Erythroblast (primary cell): ENCODE measurements at places on chromosomes 1 and 21.

DNA sequence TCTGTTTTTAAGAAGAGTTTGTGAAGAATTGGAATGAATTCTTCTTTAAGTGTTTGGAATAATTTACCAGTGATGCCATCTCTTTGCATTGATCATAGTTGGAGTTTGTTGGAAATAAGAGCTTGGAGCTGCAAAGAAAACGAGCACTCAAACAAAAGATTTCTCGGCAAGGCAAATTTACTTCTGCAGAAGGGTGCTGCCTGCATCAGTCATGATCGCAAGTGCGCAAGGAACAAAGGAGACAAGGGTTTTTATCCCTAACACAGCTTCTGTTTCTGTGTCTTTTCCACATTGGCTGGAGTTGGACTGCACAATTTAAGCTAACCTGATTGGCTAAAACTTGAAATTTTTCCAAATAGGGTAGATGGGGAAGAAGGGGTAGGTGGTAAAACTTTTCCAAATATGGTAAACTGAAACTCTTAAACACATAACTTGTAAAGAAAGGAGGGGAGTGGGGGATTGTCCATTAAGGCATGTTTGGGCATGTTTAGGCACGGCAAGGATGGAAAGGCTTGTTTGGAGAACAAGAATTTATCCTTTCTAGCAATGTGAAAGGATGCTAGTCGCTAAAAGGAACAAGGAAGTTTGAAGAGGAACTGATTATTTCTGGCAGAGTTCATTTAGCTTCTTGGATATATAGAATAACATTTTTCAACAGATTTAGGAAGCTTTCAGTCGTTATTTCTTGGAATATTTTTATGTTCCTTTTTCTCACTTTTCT is 3.5 kb upstream of the AADACL4 start:
- DNase-seq: no peak

DNA sequence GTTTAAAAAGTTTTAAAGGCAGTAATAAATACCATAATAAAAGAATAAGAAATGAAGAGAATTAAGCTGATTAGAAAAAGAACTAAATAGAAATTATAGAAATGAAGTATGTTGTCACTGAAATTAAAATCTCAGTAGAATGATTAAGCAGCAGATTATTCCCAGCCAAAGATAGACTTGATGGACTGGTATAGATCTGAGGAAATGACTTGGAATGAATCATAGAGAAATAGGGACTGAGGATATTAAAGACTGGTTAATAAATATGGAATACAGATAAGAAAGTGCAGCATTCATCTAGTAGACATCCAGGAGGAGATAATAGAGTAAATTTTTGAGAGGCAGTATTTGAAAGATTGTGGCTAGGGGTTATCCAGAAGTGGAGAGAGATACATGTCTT is 28.7 kb downstream of the MARK1 start:
- no peak for DNase-seq

DNA sequence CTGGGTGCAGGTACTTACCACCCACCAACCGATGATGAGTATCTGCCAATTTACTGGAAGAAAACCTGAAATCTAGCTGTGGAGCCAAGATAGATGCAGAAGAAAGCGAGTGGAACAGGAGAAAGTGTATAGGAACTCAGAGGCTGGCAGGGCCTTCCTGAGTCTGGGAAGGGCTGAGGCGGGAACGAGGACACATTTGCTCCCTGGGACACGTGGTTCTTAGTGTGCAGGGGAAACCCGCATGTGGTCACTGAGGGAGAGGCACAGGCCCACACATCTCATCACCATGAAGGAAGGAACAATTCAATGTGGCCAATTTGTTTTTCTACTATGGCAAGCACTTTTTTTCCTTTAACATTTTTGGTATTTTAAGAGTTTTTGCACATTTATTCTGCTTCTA is 8.2 kb downstream of the RYR2 start:
- DNase-seq: no peak

DNA sequence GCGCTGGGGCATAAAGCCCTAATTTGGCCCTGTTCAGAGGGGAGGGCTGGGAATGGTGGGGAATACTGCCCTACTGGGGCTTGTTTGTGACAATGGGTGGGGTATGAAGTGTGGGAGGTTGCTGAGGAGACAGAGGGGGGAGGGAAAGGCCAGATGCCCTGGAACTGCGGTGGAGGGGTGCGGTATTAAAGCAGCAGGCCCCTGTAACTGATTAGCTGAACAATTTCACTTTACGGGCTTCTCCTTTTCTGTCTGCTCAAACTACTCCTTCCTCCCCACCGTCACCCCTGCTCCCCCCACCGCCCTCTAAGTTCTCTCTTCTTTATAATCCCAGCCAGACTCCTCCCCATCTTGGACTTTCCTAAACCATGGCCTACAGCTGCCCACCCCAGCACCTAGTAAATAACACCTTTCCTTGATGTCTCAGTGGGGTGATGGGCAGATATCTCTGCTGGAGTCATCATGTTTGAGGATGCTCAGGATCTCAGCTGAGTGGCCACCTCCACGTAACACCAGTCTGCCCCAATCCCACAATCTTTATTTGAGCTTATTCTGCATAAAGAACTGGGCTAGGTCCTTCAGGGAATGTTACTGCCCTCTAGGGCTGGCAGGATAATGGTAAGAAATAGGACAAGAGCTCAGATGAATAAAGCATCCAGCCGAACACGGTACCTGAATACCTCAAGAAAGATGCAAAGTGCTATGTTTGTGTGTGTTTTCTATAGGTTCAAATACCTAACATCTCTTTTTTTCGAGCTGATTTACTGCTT is 33.5 kb downstream of the XCL1 start:
- DNase-seq: no peak

- no peak for DNase-seq
These were observed 3.7 kb upstream of the PAQR6 start for GRCh38 chr1:156251527-156251926.

GRCh38 chr1:147760481-147761260 is at the start of gene GJA5:
TSS of gene GJA5 (minus strand) at chr1:147760602. CDS start at chr1:147759238, 1,364 bp downstream.
- no peak for DNase-seq

GRCh38 chr1:235169986-235170385 is 8.9 kb upstream of the RBM34 start:
- DNase-seq: no peak

DNA sequence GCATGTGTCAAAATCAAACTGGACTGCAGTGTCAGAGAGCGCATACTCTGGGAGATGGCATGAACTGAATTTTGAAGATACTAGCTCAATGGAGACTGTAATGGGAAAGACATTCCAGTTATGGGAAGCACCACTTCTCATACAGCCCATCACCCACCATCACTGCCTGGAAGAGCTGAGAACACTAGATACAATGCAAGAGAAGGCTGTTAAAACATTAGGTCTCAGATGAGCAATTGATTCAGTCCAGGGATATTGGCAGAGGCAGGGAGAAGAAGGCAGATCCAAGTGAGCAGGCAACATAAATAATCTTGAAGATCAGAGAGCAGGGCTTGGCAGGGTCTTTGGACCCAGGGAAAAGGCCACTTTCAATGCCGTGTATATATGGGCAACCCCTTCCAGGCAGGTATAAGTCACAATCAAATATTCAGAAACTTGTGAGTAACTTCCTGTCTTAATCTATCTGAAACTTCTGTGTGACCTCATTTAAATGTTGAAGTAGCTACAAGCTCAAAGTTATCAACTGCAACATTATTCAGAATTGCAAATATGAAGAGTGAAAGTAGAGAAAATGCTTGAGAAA is 290.3 kb upstream of the SGIP1 start:
- DNase-seq: no peak

GRCh38 chr1:17314491-17314971 is 6.5 kb downstream of the PADI4 start:
- DNase-seq: no peak

DNA sequence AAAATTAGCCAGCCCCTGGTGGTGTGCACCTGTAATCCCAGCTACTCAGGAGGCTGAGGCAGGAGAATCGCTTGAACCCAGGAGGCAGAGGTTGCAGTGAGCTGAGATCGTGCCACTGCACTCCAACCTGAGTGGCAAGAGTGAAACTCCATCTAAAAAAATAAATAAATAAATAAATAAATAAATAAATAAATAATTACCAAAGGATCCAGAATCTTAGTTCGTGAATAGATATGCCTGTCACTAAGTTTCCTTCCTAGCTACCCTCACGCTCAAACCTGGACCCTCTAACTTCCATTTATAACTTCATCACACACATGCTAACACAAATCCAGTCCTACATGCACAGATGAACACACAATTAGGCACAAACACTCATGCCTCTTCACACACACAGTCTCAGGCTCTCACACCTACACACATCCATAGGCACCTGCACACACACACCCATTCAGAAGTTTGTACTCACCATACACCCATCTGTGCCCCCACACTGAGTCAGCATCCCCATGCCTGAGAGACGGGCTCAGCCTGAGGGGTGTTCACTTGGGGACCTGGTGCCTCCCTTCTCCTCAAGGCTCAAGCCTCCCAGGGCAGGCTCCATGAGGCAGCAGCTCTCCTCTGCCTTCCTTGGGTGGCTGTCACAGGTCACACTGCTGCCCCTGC is 61.5 kb downstream of the LACTBL1 start:
- no peak for DNase-seq

- DNase-seq: no peak
These were observed 327.9 kb upstream of the C1orf174 start for GRCh38 chr1:4227986-4228385.

DNA sequence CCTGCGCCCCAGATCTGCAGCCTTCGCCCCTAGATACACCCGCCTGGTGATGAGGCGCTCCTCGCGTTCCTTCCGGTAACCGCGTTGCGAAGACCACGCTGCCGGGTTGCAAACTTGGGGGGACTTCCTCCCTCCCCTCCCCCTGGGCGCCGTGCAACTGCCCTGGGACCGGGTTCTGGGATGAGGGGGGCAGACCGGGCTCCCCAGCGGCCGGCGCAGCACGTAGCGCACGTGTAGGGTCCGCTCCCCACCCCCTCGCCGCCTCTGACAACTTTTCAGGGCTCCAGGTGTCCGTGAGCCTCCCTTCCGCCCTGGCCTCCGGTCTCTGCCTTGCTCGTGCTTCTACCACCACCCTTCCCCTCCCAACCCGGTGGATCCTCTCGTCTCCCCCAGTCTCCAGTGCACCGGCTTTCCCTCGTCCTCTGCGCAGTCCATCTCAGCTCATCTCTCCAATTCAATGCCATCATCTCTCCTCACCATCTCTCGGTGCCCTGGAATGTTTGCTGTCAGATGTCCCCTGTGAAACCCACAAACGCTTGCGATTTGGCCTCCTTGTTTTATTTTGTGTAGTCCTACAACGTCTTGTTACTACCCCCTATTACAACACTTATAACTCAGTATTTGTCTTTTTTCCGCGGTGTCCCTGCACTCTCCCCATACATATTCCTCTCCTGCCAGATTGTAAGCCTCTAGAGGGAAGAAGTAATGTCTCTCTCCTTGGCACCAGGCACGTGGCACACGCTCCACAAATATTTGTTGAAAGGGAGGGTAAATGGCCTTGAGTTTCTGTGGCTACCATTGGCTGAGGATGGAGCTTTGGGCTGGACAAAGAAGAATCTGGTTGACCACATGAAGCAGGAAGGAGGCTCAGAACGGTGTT is 782 bp downstream of the PCAT6 start:
- DNase-seq: peak; percentile 45

GRCh38 chr1:94362466-94363058 is 55.6 kb upstream of the ABCD3 start:
- no peak for DNase-seq

- no peak for DNase-seq
These were observed 77.0 kb downstream of the ZMYM4 start for GRCh38 chr1:35345439-35345981.

DNA sequence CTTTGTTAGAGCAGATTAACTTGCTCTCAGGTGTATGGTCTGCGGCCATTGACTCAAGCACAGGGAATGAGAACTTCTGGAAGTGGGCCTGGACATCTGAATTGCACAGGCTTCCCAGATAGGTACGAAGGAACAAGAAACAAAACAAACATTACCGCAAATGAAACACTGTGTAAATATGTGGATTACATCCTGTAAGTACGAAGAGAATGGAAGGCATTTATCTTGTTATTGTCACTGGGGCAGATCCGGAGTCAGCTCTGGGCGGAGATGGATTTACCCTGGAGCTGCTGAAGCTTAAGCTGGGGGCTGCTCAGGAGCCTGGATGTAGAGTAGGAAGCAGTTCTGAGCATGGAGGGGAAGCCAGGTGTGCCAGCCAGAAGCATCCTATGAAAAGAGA is 6.8 kb downstream of the HES2 start:
- DNase-seq: no peak

- no peak for DNase-seq
These were observed 65.6 kb upstream of the ERRFI1 start for GRCh38 chr1:8091691-8092090.

- no peak for DNase-seq
These were observed 1423.1 kb downstream of the AMY1C start for GRCh38 chr1:105172788-105173187.

DNA sequence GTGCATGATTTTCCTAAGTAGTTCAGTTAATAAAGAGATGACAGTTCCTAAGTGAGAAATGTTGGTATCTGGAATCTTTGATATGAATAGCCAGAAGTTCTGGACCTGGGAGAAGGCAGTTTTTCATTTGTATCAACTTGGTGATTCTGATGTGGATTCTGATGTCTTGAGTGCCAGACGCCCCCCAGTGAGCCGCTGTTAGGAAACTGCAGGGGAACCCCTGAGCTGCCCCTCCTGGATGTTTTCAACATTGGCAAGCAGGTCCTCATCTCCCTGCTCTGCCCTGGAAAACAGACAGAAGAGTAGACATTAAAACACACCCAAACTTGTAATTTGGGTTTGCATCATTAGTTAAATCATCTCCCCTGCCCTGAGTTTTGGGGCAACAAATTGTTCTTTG is 7.4 kb downstream of the ETS2 start:
- no peak for DNase-seq

DNA sequence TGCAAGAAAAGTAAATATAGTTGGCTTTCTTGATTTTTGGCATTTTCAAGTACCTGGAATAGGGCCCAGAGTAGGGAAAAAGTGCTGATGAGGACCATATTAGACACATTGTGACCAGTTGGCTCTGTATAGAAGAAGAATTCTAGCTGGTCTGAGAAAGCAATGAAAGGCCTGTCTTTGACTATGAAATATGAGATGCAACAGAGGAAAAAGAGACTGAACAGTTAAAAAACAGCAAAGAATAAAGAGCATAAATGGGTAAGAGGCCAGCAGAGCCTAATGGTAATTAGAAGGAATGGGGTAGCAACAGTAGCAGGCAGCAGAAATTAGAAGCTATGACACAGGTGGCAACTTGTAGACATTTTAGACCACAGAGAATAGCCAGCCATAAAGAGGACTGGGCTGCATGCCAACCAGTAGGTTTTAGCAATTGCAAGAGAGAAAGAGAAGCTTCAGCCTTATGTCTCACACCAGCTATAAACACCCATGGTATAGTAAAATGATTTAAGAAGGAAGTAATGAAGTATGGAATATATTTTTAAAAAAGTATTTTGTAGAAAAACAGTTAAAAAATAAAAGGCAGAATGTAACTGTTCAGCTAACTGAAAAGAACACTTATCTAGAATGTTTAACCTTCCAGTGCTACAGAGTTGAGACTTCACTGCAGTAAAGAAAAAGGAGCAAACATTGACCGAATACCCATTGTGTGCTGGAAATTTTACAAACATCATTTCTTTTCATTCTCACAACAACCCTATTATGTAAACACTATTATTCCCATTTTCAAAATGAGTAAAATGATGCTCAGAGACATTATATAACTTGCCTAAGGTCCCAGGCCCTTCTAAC is 114.1 kb downstream of the LHX4 start:
- DNase-seq: no peak

- no peak for DNase-seq
These were observed 73.7 kb downstream of the EPHB2 start for GRCh38 chr1:22784317-22784716.
